ENCODE measurements at places on chromosomes 2 and 18.

DNA sequence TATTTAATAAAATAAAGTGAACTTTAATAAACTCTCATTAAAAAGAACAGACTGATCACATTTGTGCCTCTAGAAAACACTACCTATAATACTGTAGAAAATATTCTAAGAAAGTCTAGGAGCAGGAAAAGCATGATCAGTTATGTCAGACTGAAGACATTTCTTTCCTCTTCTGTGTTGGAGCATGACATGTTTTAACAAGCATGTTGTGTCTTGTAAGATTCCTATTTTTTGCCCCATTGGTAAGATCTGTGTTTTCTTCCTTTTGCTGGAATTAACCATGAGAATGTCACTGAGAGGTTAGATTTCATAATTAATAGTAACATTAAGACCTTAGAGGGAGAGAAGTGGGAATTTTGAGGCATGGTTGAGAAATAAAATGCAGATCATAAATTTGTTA is 27.7 kb downstream of the LAMA3 start:
- DNase-seq = no peak

DNA sequence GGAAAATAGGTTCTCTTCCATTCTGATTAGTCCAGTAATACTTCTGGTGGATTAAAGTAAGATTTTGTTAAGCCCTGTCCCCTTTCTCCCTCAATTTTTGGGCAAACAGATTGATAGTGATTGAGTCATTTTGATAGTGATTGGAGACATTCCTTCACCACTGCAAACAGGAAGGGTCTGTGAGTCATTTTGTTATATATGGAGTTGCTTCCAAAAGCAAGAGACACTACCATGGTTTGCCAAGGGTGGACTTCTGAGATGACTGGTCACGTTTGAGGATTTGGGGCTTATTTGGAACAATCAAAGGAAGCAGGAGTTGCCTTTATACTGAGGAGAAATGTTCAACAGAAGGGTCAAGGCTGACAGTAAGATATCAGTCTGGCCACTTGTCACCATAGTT is 249.9 kb downstream of the PARD3B start:
- no peak for DNase-seq

DNA sequence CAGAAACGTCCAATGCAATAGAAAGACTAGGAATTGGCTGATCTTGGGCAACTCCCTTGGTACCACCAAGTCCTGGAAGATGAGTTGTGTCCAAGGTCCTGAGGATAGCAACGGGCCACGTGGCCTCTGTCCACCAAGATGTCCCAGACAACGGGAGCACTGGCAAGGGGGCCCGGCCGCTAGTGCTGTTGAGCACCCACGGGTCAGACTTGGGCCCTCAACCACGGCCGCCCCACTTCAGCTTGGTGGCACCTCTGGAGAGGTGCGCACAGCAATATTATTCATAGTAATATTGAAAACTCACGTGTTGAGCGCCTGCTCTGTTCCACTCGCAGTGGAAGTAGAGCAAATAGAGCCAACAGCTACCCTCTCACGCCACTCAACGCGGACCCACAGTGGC is 19.0 kb downstream of the PASK start:
- DNase-seq = no peak

DNA sequence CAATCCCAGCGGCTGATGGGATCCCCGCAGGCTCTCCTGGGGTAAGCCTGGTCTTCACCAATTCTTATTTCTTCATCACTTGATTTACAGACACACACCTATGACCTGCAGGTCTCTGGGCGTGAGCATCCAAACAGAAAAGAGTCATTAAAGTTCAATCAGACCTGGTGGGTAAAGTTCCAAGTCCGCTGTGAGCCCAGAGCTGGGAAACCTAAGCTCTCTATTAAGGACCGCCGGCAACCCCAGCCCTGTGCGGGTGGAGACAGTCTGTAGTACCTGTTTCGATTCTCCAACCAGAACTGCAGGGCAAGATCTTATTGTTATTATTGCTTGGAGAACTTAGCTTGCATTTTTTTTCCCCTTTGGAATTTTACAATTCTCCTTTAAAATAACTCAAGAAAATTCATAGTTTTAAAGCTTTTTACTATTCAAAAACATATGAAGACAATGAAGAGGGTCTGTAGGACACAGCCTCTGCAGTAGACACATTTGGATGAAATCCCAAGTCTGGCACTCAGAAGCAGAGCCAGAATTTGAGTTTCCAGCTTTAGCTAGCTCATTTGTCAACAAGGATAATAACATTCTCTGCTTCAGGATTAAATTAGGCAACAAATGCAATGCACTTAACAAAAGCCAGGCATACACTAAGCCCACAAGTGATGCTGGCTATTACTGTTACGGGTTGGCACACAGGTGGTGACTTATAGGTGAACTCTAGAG is 376.4 kb downstream of the INSIG2 start:
- DNase-seq = no peak

GRCh38 chr2:236959036-236959435 is 126.7 kb upstream of the COPS8 start:
- no peak for DNase-seq

All from CD4-positive, alpha-beta T cell treated with Interleukin-15 for 1 hour (primary cell).